Esophagus muscularis mucosa (tissue), 4 donors: ENCODE measurements at places on chromosomes 12 and 14.

- no peak for DNase-seq
Measured at GRCh38 chr14:96965885-96966595, 168.9 kb downstream of the VRK1 start.

DNA sequence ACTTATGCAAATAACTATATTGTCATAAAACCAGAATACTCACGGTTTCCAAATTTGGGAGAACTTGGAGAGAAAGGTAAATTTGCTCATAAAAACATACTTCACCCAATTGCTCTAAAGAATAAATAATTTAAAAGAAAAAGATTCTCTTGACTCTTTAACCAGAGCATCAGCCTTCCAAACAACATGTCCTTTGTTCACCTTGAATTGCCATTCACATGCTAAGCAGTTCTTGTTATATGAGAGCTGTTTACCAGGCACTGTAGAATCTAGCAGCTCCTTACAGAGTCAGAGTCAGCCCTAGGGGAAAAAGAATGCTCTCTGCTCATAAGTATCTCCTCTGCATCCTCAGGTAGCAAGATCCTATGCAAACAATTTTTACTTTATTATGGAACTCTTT lies 10.2 kb downstream of the SLCO1A2 start:
- DNase-seq: no peak

- DNase-seq: no peak
Measured at GRCh38 chr12:125340791-125341190, 275.6 kb downstream of the AACS start.

GRCh38 chr14:22973217-22974032 lies 8.9 kb downstream of the AJUBA start:
- DNase-seq: no peak

GRCh38 chr14:68607081-68607866 lies 185.6 kb downstream of the ZFP36L1 start:
- DNase-seq: no peak

GRCh38 chr12:114680604-114681069 lies 3.3 kb downstream of the TBX3 start:
- no peak for DNase-seq

DNA sequence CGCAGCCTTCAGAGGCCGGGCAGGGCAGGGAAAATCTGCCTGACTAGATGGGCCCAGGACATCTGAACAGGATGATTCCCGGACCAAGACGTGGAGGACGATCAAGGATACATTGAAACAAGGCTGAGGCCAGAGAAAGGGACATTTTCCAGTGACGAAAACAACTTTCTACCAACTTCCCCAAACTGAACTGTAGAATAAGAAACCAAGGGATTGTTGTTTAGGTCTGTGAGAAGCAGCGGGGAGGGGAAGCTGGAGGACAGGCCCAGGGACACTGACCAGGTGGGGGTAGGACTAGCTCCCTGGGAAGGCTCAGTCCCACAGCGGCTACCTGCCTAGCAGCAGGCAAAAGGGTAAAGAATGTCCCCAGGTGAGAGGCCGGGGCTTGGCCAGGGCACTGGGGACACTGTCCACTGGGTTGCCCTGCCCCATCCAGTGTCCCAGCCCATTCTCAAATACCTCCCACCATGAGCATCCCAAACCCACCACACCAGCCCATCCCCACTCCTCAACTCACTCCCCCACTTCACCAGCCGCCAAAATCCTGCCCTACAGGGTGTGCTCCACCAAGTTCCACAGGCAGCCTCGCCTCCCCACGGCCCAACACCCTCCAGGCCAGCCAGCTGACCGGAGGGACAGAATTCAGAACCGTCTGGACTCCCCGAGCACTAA lies 995 bp downstream of the TNFRSF1A start:
- no peak for DNase-seq
